ENCODE measurements at places on chromosomes 6 and 20.

GRCh38 chr20:10902576-10903282 lies 228.9 kb upstream of the JAG1 start:
- DNase-seq, result no peak

GRCh38 chr6:34300332-34300751 lies 51.5 kb upstream of the SMIM29 start:
- no peak for DNase-seq

- DNase-seq, result no peak
These were observed 291.2 kb downstream of the ESR1 start for GRCh38 chr6:152098683-152099082.

- no peak for DNase-seq
These were observed 95.7 kb downstream of the SHLD1 start for GRCh38 chr20:5845681-5846615.

GRCh38 chr6:62393608-62394007 lies 107.6 kb upstream of the KHDRBS2 start:
- no peak for DNase-seq

DNA sequence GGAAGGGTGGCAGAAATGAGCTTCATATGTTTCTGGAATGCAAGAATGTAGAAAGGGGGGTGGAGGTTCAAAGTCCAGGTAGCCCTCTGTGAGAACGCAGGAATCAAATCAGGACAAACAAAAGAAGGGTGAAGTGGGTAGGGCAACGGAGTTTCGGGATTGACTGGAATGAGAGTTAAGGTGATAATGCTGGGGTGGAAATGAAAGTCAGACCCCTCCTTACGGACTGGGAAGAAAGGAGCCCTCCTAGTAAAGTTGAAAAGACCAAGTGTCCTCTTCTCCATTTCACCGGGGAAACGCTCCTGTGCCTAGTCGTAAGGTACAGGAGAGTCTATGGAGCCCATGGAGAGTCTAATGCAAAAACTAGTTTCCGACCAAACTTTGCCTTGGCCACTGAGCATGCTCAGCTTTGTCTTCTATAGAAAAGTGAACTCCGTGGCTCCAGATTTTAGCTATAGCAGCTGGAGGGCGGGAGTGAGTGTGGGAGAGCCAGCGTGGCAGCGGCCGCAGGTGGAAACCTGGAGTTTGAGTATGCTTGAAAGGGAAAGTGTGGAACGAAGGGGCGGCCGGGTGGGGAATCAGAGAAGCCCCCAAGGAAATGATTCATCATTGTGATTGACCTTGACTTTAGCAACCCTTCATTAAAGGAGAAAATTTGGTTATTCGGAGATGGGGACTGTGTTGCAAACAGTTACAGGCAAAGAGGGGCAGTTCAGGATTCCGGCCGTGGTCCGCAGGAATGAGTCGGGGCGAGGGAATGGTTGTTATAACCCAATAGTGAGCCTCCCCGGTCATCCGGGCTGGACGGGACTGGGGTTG lies 1.3 kb upstream of the LRRC1 start:
- peak; percentile 53 for DNase-seq
